CD4-positive, alpha-beta T cell treated with Interferon gamma for 1 hour (primary cell): ENCODE measurements at places on chromosomes 3 and 15.

- DNase-seq = no peak
These were observed 23.9 kb upstream of the TMEM108 start for GRCh38 chr3:133014325-133014724.

DNA sequence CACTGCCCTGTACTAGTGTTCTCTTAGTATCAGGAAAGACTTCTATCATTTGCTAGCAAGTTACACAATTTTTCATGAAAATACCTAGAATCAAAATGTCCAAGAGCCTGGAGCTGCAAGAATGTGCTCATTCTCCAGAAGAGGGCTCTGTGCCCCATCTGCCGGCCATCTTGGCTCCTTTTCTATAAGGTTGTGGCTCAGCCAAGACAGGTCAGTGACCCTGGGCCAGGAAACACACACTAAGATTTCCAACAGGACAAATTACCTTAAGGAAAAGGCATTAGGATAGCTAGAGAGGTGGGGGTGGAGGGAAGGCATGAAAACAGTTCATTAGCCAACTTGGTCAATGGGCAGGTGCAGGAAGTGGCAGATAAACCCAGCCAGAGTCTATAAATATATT is 20.7 kb downstream of the TIMP4 start:
- DNase-seq = no peak

DNA sequence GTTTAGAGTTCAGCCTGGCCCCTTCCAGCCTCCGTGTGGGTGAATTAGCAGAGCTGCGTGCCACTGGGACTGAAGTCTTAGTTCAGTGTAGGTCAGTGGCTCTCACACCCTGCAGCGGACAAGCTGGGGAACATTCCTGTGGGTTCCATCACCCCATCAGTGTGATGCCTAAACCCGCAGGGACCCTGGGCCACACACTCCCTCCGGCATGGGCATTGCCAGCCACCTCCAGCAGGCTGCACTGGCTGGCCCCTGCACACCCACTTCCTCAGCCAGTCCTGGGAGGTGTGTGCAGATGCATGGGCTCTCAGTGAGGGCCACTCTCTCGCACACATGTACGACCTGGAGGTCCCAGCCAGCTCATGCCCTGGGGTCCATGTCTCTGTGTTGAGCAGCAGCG is 32.1 kb upstream of the TOPBP1 start:
- no peak for DNase-seq

- no peak for DNase-seq
These were observed 389.9 kb downstream of the SHQ1 start for GRCh38 chr3:72458375-72458774.

DNA sequence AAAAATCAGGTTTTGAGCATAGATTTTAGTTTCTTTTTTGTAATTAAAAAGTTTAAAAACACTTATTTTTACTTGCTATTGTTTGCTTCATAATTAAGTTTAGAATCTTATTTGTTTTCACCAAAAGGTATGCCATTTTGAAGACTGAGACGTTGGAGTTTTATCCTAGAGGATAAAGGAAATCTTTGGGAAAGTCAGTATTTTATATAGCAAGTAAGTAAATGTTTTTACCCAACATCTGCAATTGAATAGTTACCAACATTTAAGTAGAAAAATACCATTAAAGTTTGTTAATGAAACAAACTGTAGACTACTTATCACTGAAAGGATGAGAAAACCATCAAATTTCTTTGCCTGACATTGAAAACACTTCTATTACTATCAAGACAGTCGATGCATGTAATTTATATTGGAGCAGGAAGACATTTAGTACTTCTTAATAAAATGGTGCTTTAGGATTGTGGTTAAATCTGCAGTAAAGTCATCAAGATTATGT is 14.0 kb upstream of the CHD2 start:
- DNase-seq = no peak

GRCh38 chr3:72335458-72336095 is 512.7 kb downstream of the SHQ1 start:
- DNase-seq = no peak

GRCh38 chr3:71652781-71653413 is 69.4 kb upstream of the FOXP1 start:
- no peak for DNase-seq

DNA sequence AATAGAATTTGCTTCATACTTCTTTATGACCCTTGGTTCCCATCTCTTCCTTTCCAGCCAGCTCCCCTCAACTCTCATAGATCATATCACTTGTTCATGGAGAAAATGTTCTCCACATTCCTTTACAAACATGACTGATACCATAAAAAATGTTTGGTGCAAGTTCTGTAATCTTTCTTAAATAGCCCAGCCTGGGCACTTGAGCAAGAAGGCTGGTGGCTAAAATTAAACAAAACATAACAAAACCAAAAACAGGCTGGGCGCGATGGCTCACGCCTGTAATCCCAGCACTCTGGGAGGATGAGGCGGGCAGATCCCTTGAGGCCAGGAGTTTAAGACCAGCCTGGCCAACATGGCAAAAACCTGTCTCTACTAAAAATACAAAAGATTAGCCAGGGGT is 8.9 kb upstream of the POLR2M start:
- no peak for DNase-seq

- no peak for DNase-seq
These were observed 175.7 kb downstream of the TNIK start for GRCh38 chr3:171284308-171285075.

DNA sequence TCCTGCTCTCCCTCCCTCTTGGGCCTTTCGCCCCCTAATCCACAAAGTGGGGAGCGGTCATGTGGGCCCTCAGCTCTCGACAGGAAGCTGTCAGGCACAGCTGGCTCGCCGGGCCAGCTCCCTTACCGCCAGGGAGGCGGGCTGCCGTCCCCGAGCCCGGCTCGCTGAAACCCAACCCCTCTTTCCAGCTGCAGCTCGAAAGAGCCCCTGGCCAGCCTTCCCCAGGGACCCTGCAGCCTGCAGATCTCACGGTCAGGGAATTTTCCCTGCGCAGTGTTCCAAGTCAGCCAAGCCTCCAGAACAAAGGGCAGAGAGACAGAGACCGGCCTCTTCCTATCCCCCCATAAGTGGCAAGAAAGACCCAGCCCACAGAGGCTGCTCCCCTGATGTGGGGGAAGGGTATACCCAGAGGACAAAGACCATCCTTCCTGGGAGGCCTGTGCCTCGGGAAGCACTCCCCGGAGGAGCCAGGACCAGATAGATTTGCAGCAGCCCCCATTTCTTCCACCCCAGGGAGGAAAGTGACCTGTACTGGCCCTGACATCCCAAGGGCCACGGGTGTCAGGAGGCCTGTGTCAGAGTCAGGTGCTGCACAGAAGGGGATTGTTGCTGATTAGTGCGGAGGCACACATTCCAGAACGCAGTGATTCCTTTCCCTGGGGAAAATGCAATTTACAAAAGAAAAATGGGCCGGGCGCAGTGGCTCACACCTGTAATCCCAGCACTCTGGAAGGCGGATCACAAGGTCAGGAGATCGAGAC is 32.6 kb downstream of the MAGEF1 start:
- no peak for DNase-seq

DNA sequence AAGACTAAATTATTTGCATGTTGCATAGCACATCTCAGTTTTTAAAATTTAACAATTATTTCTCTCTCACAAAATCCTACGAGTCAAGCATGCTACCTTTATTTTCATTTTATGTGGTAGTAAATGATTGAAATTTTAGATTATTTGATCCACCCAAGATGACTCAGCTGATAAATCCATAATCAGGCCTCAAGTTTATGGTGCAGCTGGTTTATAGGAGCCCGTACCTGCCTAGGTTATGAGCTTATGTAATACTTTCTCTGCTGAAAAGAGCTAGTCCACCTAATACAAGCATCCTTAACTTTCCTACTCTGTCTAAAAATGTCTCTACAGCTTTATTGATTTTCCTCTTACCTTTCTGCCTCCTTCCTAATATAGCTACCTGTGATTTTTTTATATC is 41.2 kb downstream of the SLC2A2 start:
- DNase-seq = no peak

DNA sequence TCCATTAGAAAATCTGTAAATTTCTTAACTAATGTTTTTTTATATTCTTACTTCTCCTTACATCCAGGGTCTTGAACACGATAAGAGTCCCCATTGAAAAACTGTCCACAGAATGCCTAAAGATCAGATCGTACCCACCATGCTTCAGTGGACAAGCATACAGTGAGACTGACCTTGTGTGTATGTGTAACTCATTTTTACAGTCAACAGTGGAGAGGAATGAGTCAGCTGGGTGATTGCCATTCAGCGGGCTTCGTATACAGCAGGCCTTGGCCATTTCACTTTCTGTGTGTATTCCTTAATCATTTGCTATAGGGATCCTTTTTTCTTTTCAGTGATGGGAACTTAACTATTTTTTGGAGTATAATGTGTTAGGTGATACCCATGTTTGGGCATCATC is 10.6 kb downstream of the PARP14 start:
- DNase-seq = no peak

DNA sequence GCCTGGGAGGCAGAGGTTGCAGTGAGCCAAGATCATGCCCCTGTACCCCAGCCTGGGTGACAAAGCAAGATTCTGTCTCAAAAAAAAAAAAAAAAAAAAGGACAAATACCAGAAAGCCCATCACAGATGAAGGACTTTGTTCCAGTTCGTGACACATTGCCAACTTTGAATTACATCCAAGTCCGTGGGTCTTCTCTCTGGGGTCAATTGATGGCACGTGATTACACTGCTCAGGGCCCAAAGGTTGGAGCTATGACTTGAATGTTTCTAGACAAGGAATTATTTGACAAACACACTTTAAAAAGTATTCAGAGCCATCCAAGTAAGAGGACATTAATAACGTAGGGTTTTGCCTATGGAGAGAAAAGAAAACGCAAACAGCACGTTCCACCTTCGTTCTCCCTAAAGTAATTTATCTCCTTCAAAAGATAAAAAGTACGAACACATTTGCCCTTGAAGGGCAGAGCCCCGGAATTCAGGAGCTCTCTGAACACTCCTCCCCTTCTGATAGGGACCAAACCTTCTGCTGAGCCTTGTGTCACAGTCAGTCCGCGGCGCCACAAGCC is 31.3 kb upstream of the ST3GAL6 start:
- no peak for DNase-seq

- no peak for DNase-seq
These were observed 20.9 kb upstream of the SSUH2 start for GRCh38 chr3:8665407-8665896.

DNA sequence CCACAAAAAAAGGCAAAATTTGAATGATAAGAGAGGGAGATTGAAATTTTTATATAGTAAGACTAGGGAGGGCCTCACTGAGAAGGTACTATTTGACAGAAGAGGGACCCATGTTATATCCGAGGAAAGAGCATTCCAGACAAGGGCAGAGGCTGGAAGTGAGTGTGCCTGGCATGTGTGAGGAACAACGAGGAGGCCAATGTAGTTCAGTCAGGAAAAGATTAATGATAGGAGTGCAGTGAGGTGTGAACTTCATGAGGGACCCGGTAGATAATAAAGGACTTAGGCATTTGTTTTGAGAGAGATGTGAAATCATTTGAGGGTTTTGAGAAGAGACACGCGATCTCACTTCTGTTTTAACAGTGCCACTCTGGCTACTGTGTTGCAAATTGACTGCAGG is 36.3 kb downstream of the ASTE1 start:
- no peak for DNase-seq

DNA sequence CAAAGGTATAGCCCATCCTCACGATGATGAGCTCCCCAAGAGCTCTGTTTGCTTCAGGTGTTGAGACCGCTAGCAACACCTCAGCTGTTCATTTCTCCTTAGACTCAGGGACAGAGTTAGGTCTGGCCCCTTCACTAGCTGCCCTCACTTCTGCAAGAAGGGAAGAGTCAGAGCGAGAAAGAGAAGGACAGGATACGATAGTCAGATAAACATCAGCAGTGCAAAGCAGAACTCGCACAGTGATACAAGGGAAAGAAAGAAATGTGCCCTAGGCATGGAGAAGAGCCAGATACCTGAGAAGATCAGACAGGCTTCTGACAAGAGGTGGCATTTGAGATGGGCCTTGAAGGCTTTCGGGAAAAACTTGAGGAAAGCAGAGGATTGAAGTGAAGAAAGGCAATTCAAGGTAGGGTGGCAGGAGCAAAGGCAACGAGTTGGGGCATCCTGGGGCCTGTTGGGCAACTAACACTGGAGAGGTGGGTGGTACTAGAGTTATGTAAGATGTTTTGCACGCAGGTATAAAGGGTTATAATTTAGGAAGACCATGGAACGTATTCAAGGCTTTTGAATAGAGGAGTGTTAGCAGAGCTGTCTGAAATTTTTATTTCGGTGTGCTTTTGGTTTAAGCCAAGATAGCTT is 106.0 kb downstream of the PGPEP1L start:
- no peak for DNase-seq

DNA sequence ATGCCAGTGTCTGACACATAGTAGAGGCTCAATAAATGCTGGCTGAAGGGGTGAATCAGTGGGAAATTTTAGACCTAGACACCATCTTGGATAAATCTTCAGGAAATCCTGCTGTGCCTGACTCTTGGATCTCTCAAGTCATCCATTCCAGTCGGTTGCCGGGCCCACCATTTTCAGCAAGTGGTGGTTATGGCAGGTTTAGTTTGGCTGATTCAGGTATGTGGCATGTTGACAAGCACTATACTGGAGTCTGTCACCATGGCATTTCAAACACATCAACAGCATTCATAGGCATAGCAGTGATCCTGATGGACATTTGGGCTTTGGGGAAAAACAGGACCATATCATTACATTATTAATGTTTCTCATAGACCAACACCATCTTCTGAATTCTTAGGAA is 25.7 kb upstream of the APH1B start:
- no peak for DNase-seq

DNA sequence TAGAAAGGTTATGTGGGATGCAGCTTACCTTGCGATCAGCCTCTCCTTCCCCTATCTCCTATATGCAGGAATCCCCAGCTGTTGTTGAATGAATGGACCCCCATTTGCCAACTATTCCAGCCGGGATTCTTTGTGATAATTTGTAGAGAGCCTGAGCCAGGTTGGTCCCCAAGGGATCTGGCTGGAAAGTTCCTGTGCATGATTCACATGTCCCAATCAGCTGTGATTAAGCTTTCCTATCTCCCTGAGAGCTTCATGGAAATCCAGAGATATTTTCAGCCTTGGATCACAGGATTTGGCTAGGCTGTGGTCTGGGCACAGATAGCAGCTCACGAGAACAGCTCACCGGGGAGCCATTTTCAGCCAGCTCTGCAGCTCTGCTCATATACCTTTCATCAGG is 76.7 kb downstream of the ARNT2 start:
- DNase-seq = no peak
